Ureter (tissue), 1 donor: ENCODE measurements at places on chromosomes 3 and 15. TPM values are rescaled to one million over a fixed set of nuclear protein-coding genes. Genes with fewer than 3 reads are reported as not detected.

The RARB gene
- total RNA-seq = 14.0 TPM

The ABCC5 gene
- total RNA-seq = 119 TPM

The CLDN18 gene
- not detected for total RNA-seq

GRCh38 chr3:184031187-184031792 lies at the start of gene HTR3D:
TSS of gene HTR3D (plus strand) at chr3:184031742. CDS start at chr3:184031742, 0 bp downstream.
- no peak for DNase-seq

- no peak for DNase-seq
Measured at GRCh38 chr15:39804026-39804425, 21.4 kb upstream of the FSIP1 start.

- no peak for DNase-seq
Measured at GRCh38 chr3:193620057-193620456, 27.0 kb downstream of the OPA1 start.
